ENCODE measurements at places on chromosomes 2 and 18.

GRCh38 chr2:100731535-100731981, 88.4 kb upstream of the NPAS2 start:
- no peak for DNase-seq

DNA sequence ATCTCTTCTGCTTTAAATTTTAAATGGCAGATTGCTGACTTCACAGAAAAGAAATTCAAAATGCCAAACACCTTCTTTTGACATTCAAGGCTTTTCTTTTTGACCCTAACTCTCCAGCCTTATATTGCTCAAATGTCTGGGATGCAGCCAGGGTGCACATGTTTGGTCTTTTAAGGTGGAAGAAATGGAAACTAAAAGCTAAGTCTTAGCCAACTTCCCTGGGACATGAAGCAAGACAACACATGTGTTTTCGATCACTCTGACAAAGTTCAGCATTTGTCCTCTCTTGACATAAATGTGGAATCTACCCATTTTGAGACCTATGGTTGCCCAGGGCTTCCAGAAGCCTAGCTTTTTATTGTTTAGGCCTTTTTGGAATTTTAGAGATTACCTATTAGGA, 161.6 kb downstream of the RDH14 start:
- DNase-seq, result no peak

DNA sequence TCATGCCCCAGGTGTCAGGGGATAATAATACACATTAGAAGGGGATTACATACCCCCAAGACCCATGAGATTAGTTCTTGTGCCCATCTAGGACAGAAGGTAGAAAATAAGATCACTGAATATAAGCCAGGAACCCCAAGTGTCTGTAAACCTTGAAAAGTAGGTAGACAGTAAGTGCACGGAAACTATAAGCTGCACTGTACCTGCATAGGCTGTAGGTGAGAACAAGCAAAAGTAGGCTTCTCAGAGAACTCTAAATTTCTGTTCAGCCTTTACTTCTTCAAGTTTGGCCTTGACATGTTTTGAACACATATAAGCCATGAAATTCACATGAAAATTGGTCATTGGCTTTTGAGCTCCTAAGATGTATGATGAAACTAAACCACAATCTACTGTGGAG, 113.0 kb upstream of the FSIP2 start:
- no peak for DNase-seq

GRCh38 chr2:99989905-99990304, 152.5 kb downstream of the AFF3 start:
- DNase-seq, result no peak

DNA sequence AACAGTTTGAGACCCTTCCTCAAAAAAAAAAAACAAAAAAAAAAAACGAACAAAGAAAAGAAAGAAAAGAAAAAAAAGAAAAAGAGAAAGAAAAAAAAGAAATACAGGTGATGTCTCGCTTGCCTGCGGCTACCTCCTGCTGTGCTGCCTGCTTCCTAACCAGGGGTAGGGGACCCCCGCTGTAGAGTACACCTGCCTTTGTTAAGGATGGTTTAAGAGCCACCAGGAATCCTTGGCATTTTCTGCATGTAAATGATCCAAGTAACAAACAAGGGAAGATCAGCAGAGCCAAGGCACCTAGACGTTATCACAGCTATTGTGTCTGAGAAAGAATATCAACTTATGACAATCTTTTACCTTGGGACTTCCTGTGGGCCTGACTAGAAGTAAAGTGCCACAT, 856.8 kb upstream of the GCFC2 start:
- DNase-seq, result no peak

DNA sequence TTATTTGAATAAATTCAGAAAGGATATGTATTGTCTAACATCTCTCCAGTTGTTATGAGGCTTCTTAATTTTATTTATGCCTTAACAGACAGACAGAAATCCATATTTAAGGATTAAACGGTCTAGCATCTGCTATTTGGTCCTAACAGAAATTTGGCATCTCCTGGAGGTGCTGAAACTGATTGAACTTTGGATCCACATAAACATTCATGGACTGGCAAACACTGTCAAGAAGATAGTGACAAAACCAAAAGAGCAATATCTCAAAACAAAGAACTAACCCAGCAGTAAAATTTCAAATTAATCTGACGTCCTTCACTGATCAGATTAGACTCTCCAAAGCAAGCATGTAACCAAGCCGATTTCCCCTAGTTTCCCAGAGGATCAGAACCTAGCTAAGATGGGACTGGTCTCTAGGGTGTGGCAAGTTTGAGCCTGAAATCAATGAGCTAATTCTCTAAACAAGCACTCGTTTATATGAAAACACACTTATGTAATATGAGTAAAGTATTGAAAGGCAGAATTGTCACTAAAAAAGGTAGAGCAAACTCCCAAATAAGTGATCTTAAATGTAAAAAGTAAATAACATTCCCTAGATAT, 139.5 kb downstream of the NOL4 start:
- no peak for DNase-seq

- DNase-seq, result no peak
Measured at GRCh38 chr2:75146606-75147332, 52.6 kb downstream of the TACR1 start.

DNA sequence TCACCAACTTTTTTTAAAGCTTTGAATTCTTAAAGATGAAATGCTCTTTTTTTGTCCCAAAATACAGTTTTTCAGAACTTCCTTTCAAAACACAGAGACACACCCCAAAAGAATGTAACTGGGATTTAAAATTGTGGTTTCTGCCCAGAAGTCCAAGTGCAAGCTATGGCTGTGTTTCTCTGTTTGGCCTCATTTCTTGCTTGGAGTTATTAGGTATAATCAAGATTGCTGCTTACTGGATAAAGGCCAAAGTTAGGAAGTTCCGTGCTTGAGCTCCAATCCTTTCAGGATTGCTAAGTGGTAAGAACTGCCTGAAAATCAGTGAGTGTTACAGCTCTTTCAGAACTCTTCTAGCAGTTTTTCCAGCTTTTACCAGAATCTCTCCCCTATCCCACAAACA, 16.9 kb downstream of the ZBTB7C start:
- no peak for DNase-seq

DNA sequence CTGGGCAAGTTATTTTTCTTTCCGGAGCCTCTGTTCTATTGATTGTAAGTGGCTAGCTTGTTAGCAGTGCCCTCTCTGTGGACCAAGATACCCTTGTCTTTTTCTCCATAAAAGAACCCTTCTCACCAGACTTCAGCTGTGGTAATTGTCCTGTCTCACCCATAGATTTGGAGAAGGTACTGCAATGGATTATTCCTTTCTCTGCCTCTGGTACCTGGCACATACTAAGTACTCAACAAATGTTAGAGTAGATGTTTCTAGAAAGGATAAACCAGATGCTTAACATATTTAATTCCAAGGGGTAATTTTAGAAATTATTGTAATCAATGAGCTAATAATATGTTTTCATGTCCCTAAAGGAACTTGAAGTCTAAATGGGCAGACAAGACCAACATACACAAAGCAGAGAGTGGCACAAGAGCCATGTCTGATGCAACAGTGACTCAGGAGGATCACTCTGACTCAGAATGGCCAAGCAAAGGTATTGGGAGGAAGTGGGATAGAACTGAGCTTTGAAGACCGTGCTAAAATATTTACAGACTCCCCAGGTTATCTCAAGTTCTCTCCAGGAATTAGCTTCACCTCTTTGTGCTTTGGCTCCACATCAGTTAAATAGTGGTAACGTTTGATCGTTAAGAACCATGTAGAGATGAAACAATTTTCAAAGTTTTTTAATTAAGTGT, 129.7 kb upstream of the OSR1 start:
- DNase-seq, result peak; percentile 35

GRCh38 chr2:28652217-28652616, 99.4 kb upstream of the PPP1CB start:
- DNase-seq, result no peak

GRCh38 chr2:7974936-7975335, 706.9 kb upstream of the ID2 start:
- no peak for DNase-seq

DNA sequence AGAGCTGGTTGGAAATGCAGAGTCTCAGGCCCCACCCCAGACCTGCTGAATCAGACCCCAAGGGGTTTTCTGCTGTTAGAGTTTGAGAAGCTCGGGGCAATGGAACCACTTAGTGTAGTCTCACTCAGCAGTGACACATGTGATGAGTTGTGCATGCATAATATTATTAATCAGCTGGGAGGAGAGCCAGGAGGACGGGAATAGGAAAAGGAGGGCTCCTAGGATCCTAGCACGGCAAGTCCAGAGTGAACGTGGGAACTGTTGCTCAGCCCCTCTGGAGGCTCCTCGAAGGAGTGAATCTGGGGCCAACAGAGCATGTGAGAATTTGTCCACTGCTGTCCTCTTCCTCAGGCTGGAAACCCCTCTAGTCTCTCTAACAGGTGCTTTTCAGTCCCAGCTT, 87.1 kb downstream of the HS1BP3 start:
- DNase-seq, result no peak

DNA sequence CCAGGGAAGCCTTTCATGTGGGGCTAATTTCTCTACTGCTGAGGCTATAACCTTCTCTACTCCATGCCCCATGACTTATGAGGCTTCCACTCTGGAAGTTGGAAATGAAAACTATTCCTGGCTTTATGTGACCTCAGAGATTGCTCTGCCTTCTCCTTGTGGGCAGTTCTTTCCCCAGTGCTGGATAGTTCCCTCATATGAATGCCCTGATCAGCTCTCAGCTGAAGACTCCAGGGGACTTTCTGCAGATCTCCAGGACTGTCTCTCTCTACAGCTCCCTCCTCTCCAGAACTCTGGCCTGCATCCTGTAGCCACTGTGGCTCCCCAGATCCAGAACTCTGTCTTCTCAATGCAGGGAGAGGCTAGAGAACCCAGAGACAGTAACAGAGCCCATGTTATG, 235.1 kb downstream of the SEPTIN10 start:
- DNase-seq, result no peak

GRCh38 chr2:240817496-240818292, 2.3 kb downstream of the KIF1A start:
- no peak for DNase-seq

DNA sequence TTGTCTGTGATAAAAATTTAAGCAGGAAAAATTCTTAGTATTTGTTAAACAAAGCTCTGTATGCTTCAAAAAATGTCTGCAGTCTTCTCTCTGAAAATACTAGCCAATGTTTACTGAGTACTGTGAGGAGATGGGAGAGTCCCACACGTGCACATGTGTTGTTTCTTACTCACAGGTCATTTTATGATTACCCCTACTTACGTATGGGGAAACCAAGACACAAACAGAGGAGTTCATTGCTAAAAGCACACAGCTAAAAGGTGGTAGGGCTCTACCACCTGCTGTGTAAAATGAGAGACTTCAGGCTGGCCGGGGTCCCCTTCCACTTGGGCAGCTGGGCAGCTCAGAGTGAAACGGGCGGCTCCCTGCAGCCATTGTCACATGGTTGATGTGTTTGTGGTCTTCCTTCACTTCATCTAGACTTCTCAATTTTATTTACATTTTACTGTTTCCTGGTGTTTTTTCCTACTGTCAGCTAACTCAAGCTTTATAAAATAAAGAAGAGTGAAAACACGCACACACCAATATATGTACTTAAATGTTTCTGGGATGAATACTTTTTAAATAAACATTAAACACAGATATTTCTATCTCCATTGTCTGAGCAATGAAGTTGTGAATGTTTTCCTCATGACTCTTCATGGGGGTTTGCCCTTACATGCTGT, 71.2 kb downstream of the MBP start:
- no peak for DNase-seq

DNA sequence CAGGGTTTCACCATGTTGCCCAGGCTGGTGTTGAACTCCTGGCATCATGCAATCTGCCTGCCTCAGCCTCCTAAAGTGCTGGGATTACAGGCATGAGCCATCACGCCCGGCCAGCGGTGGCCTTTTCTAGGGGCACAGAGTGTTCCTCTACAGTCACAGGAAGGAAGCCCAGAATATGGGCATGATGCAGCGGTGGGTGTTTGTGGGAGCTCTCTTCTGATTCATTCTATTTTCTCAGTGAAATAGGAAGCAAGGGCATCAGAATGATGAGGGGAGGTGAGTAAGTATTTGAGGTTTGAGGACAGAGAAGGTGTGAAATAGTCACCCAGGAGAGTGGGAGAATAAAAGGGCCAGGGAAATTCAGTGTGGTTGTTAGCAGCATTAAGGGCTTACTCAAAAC, 70.3 kb upstream of the PSME4 start:
- no peak for DNase-seq

- no peak for DNase-seq
Measured at GRCh38 chr2:64996871-64997307, 7.7 kb downstream of the SLC1A4 start.

- no peak for DNase-seq
Measured at GRCh38 chr2:97885841-97886240, 109.9 kb downstream of the TMEM131 start.

- DNase-seq, result no peak
Measured at GRCh38 chr2:198040835-198041234, 236.4 kb downstream of the PLCL1 start.

DNA sequence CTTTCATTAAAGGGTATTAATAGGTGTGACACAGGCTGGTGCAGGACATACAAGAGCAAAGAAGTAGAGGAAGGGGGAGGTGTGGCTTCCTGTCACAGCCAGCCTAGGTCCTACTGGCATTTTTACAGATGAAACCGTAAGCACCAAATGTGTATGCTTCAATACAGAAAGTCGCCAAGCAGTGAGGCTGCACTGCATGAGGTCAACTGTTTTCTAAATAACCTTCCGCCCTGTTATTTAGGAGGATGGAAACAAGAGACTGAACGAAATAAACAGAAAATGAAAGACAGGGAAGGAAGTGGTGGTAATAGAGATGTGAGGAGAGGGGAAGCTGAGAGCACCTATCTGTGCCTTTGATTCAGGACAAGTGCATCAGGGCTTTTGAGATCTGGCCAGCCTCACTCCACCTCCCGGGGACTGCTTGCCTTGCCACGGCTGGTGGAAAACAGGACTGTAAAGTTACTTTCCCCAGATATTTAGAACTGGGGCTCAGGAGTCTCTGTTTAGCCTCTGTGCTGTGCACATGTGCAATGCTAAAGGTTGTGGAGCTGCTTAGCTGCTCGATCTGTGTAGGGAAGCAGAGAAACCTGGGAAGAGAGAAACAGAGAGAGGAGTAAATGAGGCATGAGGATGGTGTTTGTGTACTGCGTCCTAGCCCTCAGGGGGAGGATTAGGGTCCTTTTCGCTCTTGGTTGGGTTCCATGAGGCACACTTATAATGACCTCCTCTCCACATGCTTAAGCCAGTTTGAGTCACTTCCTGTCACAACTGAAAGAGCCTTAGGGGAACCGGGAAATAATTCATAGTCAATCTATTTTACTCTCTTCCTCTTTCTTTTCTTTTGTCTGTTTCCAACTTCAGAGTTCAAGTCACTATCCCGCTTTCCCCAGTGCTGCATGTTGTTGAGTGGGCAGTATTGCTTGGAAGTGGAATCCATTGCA, 62.3 kb upstream of the BOD1L2 start:
- peak; percentile 70 for DNase-seq

GRCh38 chr2:48954311-48954710, 198.8 kb upstream of the LHCGR start:
- no peak for DNase-seq

- no peak for DNase-seq
Measured at GRCh38 chr2:30300456-30301221, 69.3 kb downstream of the LBH start.

- no peak for DNase-seq
Measured at GRCh38 chr2:172791953-172792352, 56.3 kb downstream of the RAPGEF4 start.

GRCh38 chr2:17672583-17673317, 80.9 kb downstream of the SMC6 start:
- DNase-seq, result no peak
